Activated CD4-positive, alpha-beta T cell treated with anti-CD3 and anti-CD28 coated beads for 36 hours (primary cell): ENCODE measurements at places on chromosomes 3 and 15. TPM values are rescaled to one million over a fixed set of nuclear protein-coding genes. Genes with fewer than 3 reads are reported as not detected.
A peak's percentile ranks its signal among the peaks of the same experiment; 100 is the strongest.

Gene GABRG3
- total RNA-seq: not detected

Gene KBTBD13
- not detected for total RNA-seq

Gene CPNE4
- total RNA-seq: not detected

Gene GOLIM4
- 3.2 TPM for total RNA-seq

Gene SIDT1
- total RNA-seq: 19.7 TPM

- no peak overlapping the region for H3K27ac ChIP-seq
- no peaks in the 10 kb centered on the region for H3K27me3 ChIP-seq
- H3K36me3 ChIP-seq: no peaks in the 10 kb centered on the region
Observed at GRCh38 chr3:156888176-156888575, 62.0 kb downstream of the LEKR1 start.

DNA sequence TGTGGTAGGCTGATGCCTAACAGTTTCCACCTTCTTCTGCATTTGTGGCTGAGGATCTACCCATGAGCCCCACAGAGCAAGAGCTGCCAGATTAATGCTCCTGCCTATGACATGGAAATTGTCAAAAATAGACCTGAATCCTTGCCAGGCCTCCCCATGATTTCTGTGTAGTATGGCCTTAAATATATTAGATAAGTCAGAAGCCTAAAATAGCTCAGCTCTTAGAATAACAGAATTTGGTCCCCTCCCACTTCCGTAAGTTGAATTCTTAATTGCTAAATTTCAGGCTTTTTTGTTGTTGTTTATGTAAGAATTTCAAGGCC, 129.0 kb downstream of the SERPINI1 start:
- H3K4me3 ChIP-seq: no peak overlapping the region
- peaks cover 3% of the 10 kb centered on the region for H3K27me3 ChIP-seq

GRCh38 chr15:81323559-81323943, 390 bp downstream of the STARD5 start:
- H3K27me3 ChIP-seq: no peaks in the 10 kb centered on the region
- peak overlapping the region; percentile 83 for H3K27ac ChIP-seq
- peak overlapping the region; percentile 95 for H3K4me3 ChIP-seq
- DNase-seq: no peak
- peaks cover 27% of the 10 kb centered on the region for H3K4me1 ChIP-seq

GRCh38 chr3:135199137-135199536, 404.1 kb downstream of the EPHB1 start:
- no peak overlapping the region for H3K4me3 ChIP-seq
- H3K27ac ChIP-seq: no peak overlapping the region
- no peaks in the 10 kb centered on the region for H3K36me3 ChIP-seq

DNA sequence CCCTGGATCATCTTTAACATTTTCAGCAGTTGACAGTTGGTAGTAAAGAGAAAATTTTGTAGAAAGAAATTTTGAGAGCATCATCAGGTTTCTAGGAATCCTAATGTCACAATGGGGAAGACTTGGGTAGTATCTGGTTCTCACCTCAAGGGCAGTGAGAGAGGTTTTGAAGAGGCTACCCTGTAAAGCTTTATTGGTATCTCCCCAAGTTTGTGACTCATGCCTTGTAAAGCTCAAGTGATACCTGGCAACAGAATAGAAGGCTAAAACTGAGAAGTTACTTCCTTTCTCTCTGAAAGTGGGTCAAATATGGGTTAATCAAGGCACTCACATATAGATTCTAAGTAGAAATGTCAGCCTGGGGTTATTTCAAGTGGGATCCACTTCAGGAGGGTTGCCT, 196.4 kb downstream of the SUCNR1 start:
- no peaks in the 10 kb centered on the region for H3K36me3 ChIP-seq
- no peaks in the 10 kb centered on the region for H3K4me1 ChIP-seq
- no peak overlapping the region for H3K27ac ChIP-seq

GRCh38 chr15:25736461-25736860, 126.7 kb downstream of the ATP10A start:
- no peak for DNase-seq
- no peak overlapping the region for H3K4me3 ChIP-seq
- H3K4me1 ChIP-seq: peaks cover 14% of the 10 kb centered on the region
- H3K27me3 ChIP-seq: no peaks in the 10 kb centered on the region
- peaks cover 2% of the 10 kb centered on the region for H3K36me3 ChIP-seq

GRCh38 chr15:57697588-57697987, 8.9 kb upstream of the POLR2M start:
- H3K27ac ChIP-seq: no peak overlapping the region
- no peak overlapping the region for H3K4me3 ChIP-seq
- H3K4me1 ChIP-seq: peaks cover under 1% of the 10 kb centered on the region
- peaks cover 6% of the 10 kb centered on the region for H3K27me3 ChIP-seq
- H3K36me3 ChIP-seq: no peaks in the 10 kb centered on the region

DNA sequence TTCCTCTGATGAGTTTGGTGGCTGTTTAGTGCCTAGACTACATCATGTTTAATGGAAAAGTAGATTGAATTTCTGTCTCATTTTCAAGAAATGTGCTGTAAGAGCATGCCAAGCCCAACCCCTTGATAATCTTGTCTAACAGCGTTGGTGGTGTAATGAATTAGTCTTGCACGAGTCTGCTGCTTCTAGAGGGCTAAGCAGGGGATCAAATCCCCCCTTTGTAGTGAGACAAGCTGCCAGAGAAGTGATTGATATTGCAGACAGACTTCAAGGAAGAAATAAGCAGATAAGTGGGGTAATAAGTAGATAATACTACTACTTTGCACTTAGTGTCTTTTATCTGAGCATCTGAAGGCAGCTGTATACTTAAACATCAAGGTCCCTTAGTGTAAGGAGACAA, 141.4 kb downstream of the TP63 start:
- no peaks in the 10 kb centered on the region for H3K36me3 ChIP-seq
- no peaks in the 10 kb centered on the region for H3K4me1 ChIP-seq
- DNase-seq: no peak

GRCh38 chr3:176969506-176969905, 227.8 kb downstream of the TBL1XR1 start:
- DNase-seq: no peak
- H3K36me3 ChIP-seq: no peaks in the 10 kb centered on the region
- no peak overlapping the region for H3K27ac ChIP-seq
- no peaks in the 10 kb centered on the region for H3K27me3 ChIP-seq
- peaks cover 8% of the 10 kb centered on the region for H3K4me1 ChIP-seq
- H3K4me3 ChIP-seq: no peak overlapping the region
